ENCODE measurements at places on chromosomes 4 and X.

GRCh38 chr4:39020130-39020529, 12.1 kb downstream of the TMEM156 start:
- no peak for DNase-seq

DNA sequence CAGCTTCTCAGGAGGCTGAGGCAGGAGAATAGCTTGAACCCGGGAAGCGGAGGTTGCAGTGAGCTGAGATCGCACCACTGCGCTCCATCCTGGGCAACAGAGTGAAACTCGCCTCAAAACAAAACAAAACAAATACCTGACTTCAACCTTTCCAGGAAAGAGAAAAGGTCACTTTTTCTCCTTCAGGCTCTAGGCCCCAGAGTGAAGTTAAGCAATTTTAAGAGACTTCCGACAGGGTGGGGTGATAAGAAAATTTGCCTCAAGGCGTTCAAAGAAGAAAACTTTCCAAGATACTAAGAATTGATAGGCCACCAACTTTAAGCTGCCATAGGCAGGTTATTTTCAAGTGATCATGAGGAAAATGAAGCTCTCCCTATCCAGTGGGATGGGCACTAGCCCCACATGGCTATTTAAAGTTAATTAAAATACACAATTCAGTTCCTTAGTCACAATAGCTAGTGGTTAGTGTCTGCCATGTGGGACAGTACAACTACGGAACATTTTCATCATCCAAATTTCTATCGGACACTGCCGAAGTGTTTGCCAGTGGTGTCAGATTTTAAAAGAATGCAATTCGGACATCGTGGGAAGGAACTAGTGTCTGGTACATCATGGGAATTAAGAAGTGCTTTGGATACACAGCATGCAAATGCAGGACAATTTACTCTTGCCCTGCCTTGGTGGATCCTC, 33.0 kb downstream of the SMS start:
- no peak for DNase-seq

- DNase-seq, result no peak
Observed at GRCh38 chr4:96887857-96888256, 1048.0 kb downstream of the PDHA2 start.

GRCh38 chrX:15930585-15930984, 76.0 kb upstream of the AP1S2 start:
- no peak for DNase-seq

DNA sequence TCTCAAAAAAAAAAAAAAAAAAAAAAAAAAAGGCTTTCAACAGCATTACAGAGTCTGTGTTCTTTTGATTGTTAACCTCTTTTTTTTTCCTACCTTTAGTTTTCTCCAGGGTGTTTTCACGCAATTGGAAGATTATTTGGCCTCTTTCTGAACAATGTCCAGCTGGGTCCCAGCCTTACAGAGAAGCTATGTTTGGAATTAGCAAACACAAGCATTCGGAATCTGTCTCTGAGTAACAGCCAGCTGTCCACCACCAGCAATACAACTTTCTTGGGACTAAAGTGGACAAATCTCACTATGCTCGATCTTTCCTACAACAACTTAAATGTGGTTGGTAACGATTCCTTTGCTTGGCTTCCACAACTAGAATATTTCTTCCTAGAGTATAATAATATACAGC, 13.3 kb downstream of the TLR3 start:
- DNase-seq, result no peak

GRCh38 chr4:149884046-149884445, 68.4 kb upstream of the IQCM start:
- no peak for DNase-seq

GRCh38 chrX:47384502-47384901, 14.1 kb downstream of the ZNF157 start:
- DNase-seq, result peak; percentile 69

DNA sequence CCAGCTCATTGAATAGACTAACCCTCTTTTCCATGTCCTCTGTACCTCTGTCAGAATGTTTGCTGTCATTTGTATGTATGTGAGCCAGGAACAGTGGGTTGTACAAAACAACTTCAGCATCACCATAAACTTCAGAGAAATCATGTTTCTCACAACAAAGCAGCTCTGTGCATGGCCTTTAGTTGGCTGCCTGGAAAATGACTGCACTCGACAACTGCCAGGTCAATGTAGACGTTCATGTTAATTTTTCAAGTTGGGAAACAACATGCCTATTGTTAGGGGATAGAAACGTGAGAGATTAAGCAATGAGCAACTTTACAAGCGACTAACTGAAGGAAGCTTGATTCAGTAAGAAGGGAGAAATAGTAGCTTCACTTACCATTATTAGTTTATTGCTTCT, 17.9 kb upstream of the CXCL11 start:
- DNase-seq, result no peak

DNA sequence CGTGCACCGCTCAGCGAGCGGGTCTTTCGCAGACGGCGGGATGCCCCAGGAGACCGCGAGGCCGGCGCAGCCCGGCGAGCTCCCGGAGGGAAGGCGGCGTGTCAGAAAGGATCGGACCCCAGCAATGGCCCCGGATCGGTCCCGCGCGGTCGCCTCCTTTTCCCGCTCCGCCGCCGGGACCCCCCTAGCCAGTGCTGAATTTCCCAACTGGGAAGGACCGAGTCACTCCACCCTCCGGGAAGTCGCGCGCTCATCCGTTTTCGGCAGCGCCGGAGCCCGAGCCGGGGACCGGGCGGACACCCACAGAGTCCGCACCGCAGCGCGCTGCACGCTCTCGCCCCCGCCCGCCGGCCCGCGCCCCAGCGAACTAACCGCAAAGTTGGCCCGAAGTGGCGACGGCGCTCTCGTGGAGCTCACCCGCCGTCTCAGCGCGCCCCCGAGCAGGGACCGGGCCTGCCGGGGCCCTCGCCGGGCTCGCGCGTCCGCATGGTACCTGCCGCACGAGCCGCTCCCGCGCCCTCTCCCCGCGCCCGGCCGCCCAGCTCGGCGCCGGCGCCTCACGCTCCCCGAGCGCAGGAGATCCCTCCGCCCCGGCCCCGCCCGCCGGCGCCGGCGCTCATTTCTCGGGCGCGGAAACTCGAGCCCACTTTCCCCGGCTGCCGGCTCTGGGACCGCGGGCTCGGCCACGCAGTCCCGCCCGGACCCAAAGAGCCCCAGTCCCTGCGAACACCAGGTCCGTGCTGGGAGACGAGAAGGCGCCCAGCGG, at the start of gene FAT1:
Gene FAT1 (minus strand): TSS at position 565 of the 766 bp plus-strand sequence. CDS start 14,029 bp downstream, outside the sequence.
- peak; percentile 73 for DNase-seq

DNA sequence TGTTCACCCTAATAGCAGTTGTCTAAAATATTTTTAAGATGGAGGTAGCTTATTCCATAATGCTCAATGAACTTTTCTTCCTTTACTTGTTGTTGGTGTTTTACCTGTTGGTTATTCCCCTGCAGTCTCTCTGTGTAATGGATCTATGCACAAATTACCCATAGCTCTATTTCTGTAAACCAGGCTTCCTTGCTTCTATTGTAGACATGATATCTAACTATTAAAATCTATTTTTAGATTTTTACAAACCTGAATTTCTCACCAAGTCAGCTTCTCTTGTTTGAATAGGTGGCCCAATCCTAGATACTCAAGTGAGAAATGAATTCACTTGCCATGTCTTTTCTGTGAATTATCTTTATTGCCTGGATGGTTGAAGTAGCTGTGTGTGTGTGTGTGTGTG, 24.8 kb downstream of the BMP2K start:
- no peak for DNase-seq

DNA sequence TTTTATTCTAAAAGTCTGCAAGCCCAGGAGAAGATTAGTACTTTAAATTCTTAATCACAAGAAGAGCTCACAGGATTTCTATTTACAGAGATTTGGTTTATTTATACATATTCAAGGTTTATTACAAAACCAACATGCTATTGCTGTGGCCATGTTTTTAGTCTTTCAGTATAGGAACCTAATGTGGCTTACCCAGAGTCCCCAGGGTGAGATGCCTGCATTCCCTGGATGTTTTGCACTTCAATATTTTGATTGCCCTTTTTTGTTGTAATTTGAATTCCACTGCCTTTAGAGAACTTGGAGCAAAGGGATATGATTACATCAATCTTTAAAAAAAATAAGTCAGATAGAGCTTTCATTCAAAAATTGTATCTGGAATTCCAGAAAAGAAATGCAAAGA, 146.0 kb upstream of the FRMPD4 start:
- no peak for DNase-seq

- no peak for DNase-seq
Observed at GRCh38 chr4:173318648-173319211, 15.4 kb downstream of the HMGB2 start.

GRCh38 chr4:10188400-10189004, 71.9 kb upstream of the WDR1 start:
- DNase-seq, result no peak

DNA sequence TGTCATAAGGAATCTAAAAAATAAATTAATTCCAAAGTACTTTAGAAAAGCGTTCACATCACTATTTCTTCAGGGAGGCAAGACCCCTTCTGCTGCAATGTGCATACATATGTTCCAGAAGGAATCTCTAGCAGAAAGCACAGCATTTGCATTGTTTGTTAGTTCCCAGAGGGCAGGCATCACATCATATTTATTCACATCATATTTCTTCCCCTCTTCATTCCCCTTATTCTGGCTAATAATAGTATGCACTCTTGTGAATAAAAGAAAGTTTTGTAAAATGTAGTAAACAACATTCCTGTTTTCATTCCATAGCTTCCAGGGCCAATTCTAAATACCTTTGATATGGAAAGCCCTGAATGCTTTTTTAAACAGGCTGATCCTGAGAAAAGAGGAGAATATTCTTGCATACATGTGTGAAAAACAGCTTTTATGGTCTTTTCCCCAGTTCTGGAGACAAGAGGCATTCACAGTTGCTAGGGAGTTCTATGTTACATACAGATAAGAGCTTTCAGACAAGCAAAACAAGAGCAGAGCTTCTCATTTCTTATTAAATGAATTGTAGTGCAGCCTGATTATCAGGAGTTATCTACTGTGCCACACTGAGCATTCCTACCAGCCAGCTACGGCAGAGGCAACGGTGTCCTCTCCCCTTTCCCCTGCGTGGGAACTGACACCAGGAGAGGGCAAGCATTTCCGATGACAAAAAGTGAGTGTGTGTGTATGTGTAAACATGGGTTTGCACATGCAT, 15.2 kb downstream of the GATB start:
- no peak for DNase-seq

GRCh38 chr4:148141501-148141900, 300.7 kb downstream of the NR3C2 start:
- DNase-seq, result no peak

GRCh38 chr4:138103597-138104283, 138.4 kb downstream of the SLC7A11 start:
- no peak for DNase-seq

GRCh38 chr4:102355748-102356147, 10.5 kb upstream of the SLC39A8 start:
- no peak for DNase-seq

GRCh38 chrX:130831347-130831722, 71.7 kb downstream of the ENOX2 start:
- no peak for DNase-seq

- DNase-seq, result no peak
Observed at GRCh38 chr4:518569-519083, 19.6 kb downstream of the PIGG start.

DNA sequence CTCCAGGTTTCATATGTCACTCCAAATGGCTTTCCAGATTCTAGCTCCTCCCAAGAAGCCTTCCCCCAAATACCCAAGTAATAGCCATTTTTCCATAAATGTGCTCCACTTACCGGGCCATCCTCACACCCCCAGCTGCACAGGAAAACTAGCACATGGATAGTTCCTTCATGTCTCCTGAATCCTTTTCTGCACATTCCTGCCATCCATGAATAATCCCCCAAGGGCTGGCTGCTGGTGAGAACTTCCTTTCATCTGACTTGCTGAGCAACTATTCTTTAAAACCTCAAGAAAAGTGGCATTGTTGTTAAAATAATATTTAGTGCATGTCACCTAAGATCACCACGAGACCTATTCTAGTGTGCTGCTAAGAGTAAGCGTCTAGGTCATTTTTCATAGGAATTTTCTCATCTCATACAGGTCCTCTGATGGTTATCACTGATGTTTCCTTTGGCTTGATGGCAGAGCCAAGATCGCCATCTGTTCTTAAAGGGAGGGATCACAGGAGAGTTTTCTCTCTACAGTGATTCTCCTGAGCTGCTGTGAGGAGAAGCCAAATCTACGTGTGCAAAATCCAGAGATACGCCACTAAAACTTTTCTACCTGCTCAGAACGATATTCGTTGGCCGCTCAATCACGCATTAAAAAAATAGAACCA, 71.3 kb downstream of the MAP3K15 start:
- no peak for DNase-seq

DNA sequence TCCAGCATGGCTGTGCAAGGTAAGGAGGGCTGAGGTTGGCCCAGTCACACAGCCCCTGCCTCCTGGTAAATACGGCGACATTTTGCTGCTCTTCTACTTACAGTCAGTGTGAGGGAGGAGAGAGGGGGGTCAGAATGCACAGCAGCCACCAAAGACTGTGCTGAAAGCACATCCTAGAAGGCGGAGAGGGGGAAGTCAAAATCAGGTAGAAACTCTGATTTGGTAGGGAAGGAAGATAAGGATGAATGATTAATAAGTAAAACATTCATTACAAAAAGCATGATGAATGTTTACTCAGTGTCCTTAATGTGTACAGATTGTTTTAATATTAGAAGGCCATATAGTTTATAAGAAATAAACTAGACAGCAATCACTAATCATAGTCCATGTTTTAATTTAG, 57.5 kb downstream of the ADD1 start:
- no peak for DNase-seq

- no peak for DNase-seq
Observed at GRCh38 chr4:2950221-2950989, 12.8 kb downstream of the NOP14 start.

DNA sequence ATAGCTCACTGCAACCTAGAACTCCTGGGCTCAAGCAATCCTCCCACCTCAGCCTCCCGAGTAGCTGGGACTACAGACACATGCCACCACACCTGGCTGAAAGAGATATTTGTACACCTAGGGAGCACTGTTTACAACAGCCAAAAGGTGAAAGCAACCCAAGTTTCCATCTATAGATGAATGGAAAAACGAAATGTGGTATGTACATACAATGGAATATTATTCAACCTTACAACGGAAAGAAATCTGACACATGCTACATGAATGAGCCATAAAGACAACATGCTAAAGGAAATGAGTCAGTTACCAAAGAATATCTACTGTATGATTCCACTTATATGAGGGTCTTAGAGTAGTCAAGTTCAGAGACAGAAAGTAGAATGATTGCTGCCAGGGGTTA, 52.2 kb downstream of the ABCG2 start:
- no peak for DNase-seq

GRCh38 chr4:148159793-148160192, 282.4 kb downstream of the NR3C2 start:
- no peak for DNase-seq

DNA sequence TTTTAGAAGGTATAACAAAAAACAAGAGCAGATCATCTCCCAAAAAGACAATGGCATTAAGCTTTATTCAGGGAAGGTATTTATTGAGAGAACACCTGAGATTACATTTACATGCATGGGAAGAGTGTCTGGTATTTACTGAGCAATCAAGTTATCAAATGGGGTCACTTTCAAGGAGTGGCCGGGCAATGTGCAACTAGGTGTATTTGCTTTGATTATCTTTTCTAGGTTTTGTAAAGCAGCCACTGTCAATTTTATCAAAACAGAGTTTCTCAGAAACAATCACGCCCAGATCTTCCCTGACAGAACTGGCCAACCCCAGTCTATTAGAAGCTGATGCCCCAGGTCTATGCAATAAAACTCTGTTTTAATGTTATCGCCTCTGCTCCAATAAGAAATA, 169.5 kb downstream of the GLRA2 start:
- DNase-seq, result no peak

All from uterus (tissue), 4 donors.